Urinary bladder (tissue), 4 donors: ENCODE measurements at places on chromosomes 5 and 9. TPM values are rescaled to one million over a fixed set of nuclear protein-coding genes. Genes with fewer than 3 reads are reported as not detected.

The LCNL1 gene
- polyA plus RNA-seq: 0.30 TPM

- no peak for DNase-seq
Measured at GRCh38 chr5:131536211-131536826, 98.7 kb downstream of the RAPGEF6 start.

GRCh38 chr5:16043349-16043965, 136.1 kb downstream of the MARCHF11 start:
- no peak for DNase-seq

DNA sequence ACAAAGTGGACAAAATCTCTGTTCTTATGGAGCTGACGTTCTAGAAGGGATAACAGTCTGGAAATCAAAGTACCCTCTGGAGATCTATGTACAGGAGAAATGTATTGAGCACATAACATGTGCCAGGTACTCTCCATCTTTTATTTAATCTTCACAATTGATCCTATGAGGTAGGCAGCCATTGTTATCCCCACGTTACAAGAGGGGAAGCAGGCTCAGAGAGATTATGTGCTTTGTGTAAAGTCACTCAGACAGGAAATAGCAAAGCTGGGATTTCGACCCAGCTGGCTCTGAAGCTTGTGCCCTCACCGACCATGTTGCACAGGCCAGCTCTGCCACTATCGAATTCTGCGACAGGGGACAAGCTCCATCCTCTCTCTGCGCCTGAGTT, 21.5 kb downstream of the PDGFRB start:
- DNase-seq: no peak

- no peak for DNase-seq
Measured at GRCh38 chr9:14654932-14655331, 38.3 kb downstream of the ZDHHC21 start.

DNA sequence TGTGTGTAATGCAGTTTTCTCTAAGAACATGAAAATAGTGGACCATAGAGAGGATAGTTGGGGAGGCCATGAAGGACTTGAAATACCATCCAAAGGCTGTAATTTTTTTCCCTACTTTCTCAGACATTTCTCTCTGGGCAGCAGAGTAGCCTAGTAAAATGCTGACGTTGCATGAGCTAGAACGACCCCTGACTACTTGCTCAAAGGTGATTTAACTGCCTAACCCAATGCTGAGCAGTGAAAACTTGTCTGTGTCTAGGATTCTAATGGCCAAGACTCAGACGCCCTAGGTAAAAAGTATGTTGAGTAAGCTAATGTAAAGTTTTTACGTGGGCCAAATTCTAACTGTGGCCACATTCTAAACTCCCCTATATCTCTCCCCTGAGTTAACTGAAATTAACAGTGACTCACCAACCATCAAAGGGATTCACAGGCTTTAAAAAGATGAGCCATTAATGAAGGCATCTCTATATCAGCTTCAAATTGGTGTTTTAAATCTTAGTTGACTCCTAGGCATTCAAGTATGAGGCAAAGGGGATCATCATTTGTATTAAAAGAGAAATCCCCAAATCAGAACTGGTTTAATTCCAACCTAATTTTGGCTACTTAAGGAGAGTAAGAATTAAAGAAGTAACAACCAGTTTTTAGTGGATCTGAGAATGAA, 121.0 kb upstream of the GAS1 start:
- DNase-seq: no peak

- DNase-seq: no peak
Measured at GRCh38 chr5:3787604-3788003, 192.0 kb downstream of the IRX1 start.

- DNase-seq: no peak
Measured at GRCh38 chr5:112413611-112414010, 5.5 kb downstream of the EPB41L4A start.

DNA sequence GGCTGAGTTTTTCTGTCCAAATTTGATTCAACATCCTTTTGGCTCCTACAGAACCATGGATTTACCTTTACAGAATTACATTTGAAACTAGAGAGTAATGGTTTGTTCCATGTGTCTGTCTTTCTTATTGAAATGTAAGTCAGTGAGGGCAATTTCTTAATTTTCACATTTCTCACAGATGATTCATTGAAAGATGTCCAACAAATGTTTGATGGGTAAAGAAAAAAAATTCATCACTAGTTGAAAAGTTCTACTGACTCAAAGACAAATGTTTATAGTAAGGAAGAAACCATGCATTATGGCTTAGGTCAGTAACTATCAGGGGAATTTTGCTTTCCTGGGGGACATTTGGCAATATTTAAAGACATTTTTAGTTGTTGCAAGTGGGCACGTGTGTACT, 131.6 kb upstream of the TRPM3 start:
- no peak for DNase-seq

DNA sequence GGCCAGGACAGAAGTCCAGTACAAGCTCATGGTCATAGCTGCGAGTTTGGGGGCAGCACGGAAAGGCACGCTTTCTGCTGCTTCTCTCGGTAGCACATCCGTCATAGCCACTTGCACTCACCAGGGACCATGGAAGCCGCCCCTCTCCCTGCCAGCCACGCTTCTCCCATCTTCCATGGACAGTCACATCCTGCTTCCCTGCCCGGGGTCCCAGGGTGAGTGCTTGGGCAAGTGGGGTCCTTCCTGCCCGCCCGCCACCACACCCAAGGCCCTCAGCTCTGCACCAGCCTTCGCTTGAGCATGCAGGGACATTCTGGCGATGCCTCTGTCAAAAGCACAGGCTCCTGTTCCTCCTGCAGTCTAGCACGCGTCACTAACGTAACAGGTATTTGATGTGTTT, 13.1 kb upstream of the IRX2 start:
- DNase-seq: no peak
